ENCODE measurements at places on chromosomes 4 and X.

- peak; percentile 52 for DNase-seq
Measured at GRCh38 chrX:49915361-49916222, 6.8 kb upstream of the CLCN5 start.

DNA sequence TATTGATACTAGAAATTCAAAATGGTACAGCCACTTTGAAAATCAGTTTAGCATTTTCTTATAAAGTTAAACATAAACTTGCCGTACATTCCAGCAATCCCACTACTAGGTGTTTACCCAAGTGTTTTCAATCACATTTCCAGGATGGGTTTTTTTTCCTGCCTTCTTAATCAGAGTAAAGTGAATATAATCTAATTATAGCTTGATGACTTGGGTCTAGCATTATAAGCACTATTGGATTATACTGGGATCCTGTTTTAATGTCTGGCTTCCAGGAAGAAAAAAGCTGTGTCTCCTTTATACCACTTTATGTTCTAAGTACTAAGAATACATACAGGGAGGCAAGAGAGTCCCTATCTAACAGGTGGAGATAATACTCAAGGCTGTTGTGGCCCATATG lies 103.3 kb upstream of the KLHL13 start:
- no peak for DNase-seq

DNA sequence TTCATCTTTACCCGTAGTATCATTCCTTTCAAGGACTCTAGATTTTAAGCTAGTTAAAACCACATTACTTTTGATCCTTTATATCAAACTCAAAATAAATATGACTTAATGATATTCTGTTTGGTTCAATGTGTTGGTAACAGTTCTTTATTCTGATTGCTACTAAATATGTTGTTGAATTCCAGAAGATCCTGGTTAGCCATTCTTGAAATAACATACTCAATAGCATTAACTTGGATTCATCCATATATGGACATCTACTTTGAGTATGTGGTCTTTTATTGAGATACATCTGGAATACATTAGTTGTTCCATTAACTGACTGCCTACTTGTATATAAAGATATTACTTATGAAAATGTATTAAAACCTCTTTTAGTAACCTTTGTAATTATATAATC lies 27.5 kb upstream of the PCDH18 start:
- no peak for DNase-seq

DNA sequence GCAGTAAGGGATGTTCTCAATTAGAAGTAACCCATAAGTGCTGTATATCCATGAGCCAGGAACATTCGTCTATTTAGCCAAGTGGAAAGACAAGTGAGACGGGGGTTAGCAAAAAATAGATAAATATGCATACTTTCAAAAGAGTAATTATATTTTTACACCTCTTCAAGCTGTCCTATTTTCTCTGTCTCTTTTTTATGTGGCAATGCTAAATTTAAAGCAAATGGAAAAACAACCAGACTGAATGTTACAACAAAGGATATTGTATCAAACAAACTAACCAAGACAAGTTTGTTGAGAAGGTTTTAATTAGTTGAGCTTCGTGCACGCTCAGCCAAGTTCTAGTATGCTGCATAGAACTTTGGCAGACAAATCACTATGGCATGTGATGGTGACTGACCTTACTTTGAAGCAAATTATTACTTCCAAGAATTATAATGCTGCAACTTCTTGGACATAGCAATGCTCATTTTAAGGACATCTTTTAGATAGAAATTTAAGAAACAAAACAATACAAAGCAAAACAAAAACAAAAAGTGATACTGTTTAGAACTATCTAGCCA lies 61.4 kb upstream of the TMEM150C start:
- no peak for DNase-seq

DNA sequence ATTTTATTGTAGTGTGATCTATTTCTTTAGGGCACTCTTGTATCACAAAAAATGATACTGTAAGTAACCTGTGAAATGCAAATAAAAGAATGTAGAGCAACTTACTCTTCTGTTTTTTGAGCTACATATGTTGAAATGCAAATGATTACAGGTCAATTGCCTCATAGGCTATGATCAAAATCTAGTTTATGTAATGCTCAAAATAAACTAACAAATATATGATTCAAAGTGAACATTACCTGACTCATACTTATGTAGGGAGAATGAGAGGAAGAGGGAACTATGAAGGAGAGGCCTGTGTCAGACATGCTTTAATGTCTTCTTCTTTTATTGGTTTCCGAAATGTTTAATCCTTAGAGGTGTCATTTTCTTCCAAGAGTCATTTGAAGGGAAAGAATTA lies 5.0 kb upstream of the RPS6KA3 start:
- DNase-seq: no peak
